ENCODE measurements at places on chromosomes 4 and X.

- peak; percentile 7 for DNase-seq
Measured at GRCh38 chr4:143616771-143617170, 83.7 kb downstream of the FREM3 start.

GRCh38 chrX:2314831-2315365 is 185.9 kb downstream of the DHRSX start:
- DNase-seq: no peak

GRCh38 chr4:105651884-105652283 is 56.6 kb downstream of the INTS12 start:
- no peak for DNase-seq

- no peak for DNase-seq
Measured at GRCh38 chr4:175504318-175504717, 307.7 kb downstream of the GPM6A start.

DNA sequence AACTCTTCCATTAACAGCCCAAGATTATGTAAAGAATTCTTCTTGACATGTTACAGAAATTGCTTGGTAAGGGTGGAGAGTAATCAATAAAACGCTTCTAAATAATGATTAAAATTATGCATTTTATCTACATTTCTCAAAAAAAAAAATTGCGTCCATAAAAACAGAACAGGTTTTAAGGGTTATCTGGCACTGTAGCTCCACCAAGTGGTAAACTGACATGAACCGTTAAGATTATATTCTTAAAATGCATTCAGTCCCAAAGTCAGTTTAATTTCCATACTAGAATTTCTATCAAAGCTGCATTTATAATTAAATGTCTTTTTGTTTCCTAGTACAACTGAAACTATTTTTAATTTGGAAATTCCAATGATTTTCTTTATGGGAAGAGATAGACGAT is 214.0 kb upstream of the UGT8 start:
- DNase-seq: no peak

DNA sequence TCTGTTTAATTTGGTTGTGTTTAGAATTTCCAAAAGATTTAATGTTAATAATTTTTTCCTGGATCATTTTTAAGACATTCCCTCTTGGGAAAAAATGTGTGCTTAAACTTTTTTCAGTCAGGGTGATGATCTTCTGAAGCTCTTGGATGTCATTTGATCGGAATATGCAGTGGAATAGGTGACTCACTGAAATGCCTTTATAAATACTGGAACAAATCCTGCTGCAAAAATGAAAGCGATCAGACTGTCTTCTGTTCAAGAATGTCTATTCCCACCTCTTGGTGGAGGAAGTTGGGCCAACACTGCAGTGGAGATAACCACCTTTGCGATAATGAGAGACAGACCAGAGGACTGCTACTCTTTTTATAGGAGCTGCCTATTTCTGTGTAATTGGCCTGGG is 46.7 kb downstream of the LARP1B start:
- DNase-seq: no peak

DNA sequence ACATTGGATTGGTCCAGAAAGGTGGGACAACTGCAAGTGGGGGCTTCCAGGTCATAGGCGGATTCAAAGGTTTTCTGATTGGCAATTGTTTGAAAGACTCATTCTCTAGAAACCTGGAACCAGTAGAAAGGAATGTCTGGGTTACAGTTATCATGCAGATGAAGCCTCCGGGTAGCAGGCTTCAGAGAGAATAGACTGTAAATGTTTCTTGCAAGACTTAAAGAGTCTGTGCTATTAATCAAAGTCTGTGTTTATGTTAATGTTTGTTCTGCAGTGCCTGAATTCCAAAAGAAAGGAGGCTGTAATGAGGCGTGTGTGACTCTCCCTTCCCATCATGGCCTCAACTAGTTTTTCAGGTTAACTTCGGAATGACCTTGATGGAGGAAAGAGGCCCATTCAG is 43.9 kb upstream of the GC start:
- DNase-seq: no peak

GRCh38 chr4:1717129-1718094 is 3.7 kb downstream of the TMEM129 start:
- DNase-seq: no peak

- no peak for DNase-seq
Measured at GRCh38 chr4:184937745-184938144, 80.5 kb upstream of the HELT start.

DNA sequence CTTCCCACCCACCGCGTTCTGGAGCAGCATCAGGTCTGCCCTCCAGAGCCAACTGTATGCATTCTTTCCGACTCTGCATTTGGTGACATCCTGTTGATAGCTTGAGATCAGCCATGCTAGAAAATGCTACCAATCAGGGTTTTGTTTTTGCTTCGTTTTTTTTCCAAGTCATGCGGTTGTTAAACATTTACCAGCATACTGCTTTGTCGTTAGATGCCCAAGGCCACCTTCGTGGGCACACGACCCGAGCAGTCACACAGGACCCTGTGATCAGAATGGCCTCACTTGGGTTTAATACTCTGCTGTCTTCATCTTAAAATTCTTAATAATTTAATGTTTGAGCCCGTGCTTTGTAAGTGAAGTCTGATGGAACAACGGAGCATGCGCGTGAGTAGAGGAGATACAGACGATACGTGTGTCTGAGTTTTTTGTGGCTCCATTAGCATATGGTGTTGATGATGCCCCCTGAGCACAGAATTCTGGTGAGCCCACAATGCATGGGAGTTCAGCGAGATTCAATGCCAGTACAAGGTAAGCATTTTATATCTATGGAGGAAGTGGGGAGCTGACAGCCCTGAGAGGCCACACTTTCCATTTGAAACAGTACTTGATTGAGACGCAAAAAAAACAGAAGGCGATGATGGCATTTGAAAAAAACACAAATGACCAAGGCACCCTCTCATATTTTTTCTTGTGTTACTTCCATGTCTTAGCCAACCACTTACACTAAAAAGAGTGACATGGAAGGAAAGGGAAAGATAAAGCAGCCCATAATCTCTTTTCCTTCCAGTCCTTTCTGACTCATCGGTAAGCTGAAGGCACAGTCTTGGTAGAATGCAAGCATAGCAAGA is 323.6 kb downstream of the BCOR start:
- DNase-seq: peak; percentile 42

- no peak for DNase-seq
Measured at GRCh38 chr4:179128299-179128698, 1686.1 kb upstream of the AGA start.

- no peak for DNase-seq
Measured at GRCh38 chr4:3372933-3373465, 68.8 kb upstream of the HGFAC start.

DNA sequence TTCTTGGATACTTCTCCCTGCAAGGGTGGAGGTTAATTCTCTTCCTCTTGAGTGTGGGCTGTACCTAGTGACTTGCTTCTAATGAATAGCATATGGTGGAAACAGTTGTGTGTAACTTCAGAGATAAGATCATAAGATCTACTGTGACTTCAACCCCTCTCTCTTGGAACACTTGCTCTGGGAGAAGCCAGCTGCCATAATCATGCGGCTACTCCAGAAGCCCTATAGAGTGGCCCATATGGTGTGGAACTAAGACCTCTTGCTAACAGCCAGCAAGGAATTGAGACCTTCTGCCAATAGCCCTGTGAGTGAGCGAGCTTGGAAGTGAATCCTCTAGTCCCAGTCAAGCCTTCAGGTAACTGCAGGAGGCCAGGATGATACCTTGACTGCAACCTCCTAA is 81.1 kb downstream of the RBMX2 start:
- no peak for DNase-seq

DNA sequence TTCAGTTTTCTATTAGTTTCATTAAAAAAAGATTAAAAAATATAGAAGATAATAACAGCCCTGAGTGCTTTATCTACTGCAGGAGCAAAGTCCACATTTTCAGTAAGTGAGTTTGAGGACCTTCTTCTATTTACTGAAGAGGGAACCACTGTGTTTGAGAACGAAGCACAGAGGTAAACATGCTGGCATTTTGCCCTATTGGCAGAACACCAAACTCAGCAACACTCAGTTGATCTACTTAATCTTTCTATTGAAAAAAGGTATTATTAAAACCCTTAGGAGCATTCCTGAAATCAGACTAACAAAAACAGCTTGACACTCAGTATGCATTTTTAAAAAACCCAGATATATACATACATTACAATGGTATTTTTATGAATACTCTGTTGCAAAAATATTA is 1496.7 kb downstream of the TECRL start:
- no peak for DNase-seq
